ENCODE measurements at places on chromosomes 12 and 14.

GRCh38 chr12:72647139-72647538 lies 375.0 kb downstream of the TRHDE start:
- no peak for DNase-seq

DNA sequence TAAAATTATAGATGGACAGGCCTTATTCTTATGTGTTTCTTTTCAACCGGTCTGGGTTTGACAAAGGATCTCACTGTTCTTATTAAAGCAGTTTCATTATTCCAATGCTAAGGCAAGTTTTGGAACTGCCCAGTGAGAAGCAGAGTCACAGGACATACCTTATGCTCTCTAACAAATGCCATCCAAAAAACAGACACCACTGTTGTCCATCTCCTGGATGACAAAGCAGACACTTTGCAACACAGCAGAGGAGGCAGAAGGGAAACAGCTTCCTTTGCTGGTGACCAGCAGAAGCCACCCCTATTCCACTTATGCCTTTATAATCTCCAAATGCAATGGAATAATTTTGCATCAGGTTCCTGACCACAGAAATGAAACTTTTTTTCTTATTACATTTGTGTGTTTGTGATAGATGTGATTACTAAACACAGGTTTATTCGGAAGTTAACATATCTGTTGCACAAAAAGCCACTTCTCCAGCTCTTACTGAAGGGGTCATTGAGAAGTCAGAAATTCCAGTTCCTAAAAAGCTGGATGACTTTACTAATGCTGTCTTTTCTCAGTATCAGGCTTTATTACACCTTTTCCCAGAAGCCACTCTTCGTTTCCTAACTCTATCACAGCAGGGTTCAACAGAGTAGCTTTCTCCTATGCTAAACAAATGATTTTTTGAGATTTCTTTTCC lies 115.6 kb downstream of the BTG1 start:
- no peak for DNase-seq

GRCh38 chr12:23113781-23114180 lies 488.8 kb downstream of the ETNK1 start:
- DNase-seq: no peak

- DNase-seq: no peak
Measured at GRCh38 chr12:96029826-96030225, 5.6 kb downstream of the LTA4H start.

GRCh38 chr12:123483602-123484248 lies 25.8 kb downstream of the SNRNP35 start:
- DNase-seq: peak; percentile 8

- DNase-seq: no peak
Measured at GRCh38 chr12:105343836-105344235, 13.3 kb downstream of the C12orf75 start.

DNA sequence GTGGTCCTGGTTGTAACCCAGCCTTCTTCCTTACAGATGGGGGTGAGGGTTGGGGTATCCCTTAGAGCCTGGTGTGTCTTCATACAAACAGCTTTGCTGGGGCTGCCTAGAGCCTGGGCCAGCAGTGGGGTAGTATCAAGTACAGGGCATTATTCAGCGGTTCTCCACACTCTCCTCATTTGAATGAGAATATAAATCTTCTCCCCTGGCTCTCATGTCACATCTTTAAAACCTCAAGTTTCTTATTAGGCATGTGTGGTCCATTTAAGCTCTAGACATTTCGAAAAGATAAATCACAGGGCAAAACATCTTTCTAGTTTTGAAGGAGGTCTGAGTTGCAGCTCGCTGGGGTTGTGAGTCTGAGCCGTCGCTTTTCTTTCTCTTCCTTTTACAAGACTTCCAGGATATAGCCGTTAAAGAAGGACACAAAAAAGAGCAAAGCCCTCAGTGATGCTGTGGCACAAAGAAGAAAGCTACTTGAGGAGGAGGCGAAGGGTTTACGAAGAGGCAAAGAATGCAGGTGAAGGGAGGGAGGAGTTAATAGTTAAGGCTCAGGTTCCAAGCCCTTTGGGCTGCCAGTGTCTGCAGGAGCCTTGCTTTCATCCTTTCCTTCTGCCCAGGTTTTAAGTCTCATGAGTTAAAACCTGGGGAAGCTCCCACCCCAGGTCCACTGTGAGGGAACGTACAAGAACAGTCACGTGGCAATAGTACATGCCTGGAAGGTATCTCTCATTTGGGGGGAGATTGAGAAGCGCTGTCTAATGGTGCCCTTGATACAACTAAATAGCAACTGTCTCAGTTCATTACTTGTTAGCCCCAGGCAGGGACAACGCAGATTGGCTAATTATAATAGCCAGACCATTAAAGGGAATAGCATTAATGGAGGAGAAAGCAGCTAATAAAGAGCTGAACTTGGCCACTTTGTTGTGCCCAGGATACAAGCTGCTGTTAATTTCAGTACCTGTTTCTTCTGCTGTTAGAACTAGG lies 94.2 kb downstream of the ETV6 start:
- no peak for DNase-seq

DNA sequence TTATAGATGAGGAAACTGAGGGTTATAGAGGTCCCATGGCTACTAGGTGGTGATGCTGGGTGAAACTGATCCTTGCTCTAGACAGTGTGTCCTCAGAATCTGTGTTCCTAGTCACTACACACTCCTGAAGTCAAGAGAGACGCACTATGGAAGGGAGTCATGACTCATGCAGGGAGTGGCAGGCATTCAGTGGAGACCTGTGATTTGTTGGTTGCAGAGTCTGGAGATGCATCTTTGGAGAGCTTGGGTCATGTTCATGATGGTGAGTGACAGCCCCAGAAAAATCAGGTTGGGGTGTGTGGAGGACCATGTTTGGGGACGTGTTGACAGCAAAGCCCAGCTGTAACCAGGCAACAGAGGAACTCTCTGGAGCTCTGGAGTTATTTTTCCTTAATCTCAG lies 38.0 kb upstream of the FBXO21 start:
- DNase-seq: no peak

DNA sequence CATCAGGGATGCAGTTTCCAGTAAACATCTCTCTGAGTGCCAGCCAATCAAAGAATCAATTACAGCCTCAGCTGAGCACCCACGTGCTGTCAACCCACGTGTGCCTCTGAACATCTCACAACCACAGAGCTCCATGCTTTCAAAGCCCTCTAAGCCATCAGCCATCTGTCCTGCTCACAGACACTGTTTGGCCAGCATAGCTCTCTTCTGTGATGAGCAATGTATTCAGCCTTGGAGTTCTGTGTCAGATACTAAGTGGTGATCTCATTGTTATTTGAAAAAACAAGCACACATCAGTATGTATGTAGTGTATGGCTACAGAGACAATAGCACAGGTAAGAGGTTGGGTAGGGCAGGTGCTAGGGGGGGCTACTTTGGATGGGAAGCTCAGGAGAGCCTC lies 94.3 kb downstream of the RGS6 start:
- no peak for DNase-seq

DNA sequence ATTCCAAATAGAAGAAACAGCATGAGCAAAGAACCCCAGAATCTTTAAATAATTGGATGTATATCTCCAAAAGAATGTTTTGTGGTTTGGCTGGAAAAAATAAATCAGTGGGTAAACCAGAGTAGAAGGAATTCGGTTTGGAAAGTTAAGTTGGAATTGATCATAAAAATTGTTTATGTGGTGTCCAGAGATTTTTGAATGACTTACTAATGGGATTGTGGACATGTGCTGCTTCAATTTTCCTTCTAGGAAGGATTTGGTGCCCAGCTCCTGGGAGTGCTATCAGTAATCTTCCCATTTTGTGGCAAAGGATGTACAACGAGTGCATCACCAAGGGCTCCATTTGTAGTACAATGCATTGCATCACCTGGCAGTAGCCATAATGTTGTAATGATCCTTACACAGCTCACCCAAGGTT lies 224.8 kb downstream of the SLC16A7 start:
- no peak for DNase-seq

DNA sequence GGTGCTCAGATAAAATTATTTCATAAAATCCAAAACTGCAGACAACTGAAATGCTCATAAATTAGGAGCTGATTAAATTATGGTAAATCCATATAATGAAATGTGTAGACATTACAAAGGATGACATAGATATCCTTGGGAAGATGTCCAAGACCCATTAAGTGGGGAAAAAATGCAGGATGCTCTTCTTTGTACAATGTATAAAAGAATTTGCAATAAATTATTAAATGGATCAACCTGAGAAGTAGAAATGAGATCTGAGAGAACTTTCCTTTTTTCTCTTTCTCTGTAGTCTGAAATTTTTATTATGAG lies 336.4 kb upstream of the E2F7 start:
- no peak for DNase-seq

- DNase-seq: no peak
Measured at GRCh38 chr14:53047307-53048069, 96.6 kb upstream of the FERMT2 start.

DNA sequence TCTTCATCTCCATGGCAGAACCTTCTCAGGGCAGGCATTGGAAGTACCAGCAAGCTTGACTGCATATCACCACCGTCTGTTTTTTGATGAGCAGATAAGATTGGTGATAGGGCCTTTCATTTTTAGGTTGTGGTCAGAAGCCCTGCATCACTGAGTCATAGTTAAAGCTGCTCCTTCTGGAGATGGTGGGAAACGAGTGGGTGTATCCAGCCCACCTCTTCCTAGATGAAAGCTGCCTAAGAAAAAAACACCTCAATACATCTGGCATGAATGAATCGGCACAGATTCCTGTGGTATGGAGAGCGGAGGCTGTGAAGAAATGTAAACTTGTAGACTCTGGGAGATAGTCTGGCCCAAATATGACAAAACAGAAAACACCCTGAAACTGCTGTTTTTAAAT lies 248.7 kb upstream of the EGLN3 start:
- peak; percentile 8 for DNase-seq

GRCh38 chr12:2139651-2140050 lies 86.9 kb downstream of the CACNA1C start:
- DNase-seq: no peak

GRCh38 chr14:56125772-56126636 lies 7.8 kb downstream of the PELI2 start:
- DNase-seq: no peak

DNA sequence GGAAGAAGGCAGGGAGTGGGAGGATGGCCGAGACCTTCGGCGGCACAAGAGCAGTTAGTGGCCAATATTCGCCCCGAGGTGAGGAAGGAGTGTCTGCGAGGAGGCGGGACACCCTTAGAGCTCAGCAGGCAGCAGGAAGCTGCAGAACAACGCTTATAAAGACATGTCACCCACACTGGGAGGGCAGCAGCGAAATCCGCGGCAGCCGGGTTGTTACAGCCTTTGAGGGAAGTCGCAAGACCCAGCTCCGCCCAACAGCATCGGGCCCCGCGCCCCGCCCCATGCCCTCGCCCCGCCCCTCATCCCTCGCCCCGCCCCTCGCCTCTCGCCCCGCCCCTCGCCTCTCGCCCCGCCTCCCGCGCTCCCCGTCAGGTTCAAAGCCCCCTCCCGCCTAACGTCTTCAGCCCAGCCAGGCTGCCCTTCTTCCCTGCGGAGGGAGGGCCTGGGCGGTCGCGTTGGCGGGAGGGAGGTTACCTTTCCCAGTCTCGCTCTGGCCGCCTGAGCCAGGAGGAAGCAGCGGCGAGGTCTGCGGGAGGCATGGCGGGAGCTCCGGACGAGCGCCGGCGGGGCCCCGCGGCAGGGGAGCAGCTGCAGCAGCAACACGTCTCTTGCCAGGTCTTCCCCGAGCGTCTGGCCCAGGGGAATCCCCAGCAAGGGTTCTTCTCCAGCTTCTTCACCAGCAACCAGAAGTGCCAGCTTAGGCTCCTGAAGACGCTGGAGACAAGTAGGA lies at the start of gene ATP23:
Gene ATP23 (plus strand): TSS at position 403 of the 730 bp plus-strand sequence. CDS start 135 bp downstream, at position 538.
- DNase-seq: peak; percentile 84

GRCh38 chr14:55430024-55430690 lies 10.3 kb downstream of the TBPL2 start:
- DNase-seq: peak; percentile 22

GRCh38 chr12:107731366-107731765 lies 29.6 kb downstream of the PRDM4 start:
- DNase-seq: no peak

DNA sequence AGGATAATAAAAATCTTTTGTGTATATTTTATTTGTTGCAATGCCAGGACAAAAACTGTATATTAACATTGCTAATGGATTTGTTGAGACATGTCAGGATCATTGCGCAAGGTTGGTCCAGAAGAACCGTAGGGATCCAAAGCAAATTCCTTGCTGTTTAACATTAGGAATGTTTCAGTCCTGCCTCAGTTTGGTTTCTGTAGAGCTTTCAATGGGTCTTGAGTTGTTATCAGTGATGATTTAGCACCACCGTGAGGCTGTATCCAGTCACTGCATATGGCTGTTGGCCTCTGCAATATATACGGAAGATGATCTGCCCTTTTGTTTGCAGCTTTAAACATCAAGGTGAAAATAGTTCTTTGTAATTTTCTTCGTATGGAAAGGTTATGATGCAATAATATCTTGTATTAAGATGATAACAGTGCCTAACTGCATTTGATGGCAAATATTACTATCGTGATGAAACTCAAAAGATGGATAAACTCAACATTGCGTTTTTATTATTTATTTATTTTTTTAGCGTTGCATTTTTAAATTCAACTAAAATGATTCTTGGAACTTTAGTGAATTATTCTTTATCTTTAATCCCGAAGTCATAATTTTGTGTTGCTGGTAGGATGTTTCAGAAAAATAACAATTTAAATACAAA lies 231.2 kb downstream of the AKAP6 start:
- peak; percentile 19 for DNase-seq

- no peak for DNase-seq
Measured at GRCh38 chr14:86712176-86712575, 1182.2 kb downstream of the FLRT2 start.

DNA sequence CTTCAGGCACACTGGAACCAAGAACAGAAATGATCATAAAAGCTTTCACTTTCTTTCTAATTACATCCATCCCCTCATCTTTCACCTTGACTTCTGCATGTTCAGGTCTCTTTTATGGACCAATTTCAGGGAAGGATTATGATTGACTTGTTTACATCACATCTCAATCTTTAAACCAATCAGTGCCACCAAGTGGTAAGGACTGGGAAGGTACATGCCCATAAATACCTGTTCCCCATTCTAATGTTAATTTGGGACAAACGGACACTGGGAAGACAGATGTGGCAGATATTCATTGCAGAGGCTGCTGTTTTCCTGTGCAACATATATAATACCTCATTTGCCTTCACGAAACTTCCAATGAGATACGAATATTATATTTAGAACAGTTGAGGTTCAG lies 978.1 kb downstream of the GALC start:
- DNase-seq: no peak

Measured in activated naive CD8-positive, alpha-beta T cell treated with anti-CD3 and anti-CD28 coated beads, Interleukin-2, amount 50 U/mL, for 24 hours (primary cell).